ENCODE measurements at places on chromosomes 4 and X.

DNA sequence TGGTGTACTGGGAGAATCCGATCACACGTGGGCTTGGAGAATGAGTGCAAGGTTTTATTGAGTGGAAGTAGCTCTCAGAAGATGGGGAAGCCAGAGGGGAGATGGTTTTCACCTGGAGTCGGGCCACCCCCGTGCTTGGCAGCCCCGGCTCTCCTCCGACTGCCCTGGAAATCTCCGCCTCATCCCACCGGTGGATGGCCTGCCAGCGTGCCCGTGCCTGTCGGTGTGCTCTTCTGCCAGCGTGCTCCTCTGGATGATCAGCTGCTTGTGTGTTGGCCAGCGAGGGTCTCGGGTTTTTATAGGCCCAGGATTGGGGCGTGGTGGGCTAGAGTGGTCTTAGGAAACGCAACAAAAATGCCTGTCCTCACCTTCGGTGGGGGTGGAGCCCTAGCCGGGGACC, 368.0 kb downstream of the FAT4 start:
- DNase-seq = no peak

- DNase-seq = no peak
These were observed 395.4 kb downstream of the BMPR1B start for GRCh38 chr4:95153182-95153581.

DNA sequence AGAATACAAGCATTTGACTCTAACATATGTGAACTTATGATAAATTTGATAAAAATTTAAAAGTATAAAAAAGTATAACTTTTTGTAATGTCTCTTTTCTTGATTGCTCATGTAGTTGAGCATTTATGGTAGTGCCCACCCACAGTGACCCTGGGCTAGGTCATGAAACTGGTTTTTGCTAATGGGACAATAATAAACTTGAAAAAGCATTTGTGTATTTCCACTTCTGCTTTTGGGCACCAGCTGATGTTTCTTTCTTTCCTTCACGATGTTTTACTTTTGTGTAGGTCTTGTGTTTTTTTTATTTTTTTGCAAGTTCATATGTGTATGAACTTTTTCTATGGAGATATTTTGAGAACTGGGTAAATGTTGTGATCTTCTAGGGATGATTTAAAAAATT, 313.1 kb downstream of the CBLL2 start:
- DNase-seq = no peak

DNA sequence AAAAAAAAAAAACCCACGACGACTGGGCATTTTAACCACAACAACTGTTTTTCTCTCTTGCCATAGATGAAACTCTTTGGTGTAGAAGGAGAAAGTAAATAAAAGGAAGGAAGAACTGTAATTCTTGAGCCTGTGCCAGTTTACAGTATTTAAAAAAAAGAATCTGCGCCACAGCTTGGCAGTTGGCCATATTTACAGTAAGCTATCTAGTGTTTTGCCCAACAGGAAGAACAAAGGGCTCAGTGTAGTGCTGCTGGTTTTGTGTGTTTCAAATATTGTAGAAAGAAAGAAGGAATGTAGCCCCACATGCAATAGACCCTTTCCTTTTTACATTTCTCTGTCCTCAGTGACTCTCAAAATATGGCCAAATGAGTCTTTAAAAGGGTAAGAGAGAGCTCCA, 66.1 kb downstream of the NR3C2 start:
- no peak for DNase-seq

- no peak for DNase-seq
These were observed 466.9 kb downstream of the FAT4 start for GRCh38 chr4:125781651-125782050.

GRCh38 chrX:6024204-6024603, 204.5 kb downstream of the NLGN4X start:
- DNase-seq = no peak

GRCh38 chr4:89898304-89898716, 3.7 kb downstream of the MMRN1 start:
- no peak for DNase-seq

GRCh38 chr4:68630371-68630770, 40.1 kb downstream of the UGT2B15 start:
- DNase-seq = no peak

DNA sequence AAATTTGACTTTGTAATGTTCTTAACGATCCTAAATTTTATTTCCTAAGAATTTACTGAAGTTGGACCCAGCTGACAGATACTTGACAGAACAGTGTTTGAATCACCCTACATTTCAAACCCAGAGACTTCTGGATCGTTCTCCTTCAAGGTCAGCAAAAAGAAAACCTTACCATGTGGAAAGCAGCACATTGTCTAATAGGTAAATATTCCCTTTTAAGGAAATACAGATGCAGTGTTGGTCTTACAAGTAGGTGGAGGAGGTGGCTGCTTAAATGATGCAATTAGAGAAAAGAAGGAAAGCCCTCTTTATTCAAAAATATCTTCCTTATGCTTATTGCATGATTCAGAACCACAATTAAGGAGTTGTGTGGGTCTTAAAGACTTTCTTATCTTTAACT, 73.5 kb downstream of the RS1 start:
- no peak for DNase-seq

DNA sequence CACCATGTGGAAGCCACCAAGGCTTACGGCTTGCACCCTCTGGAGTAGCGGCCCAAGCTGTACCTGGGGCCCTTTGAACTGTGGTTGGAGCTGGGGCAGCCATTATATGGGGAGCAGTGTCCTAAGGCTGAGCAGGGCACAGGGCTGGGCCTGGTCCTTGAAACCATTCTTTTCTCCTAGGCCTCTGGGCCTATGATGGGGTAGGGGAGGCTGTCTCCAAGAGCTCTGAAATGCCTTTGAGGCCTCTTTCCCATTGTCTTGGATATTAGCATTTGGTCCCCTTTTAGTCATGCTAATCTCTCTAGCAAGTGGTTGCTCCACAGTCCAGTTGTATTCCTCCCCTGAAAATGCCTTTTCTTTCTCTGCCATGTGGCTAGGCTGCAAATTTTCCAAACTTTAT, 96.4 kb upstream of the ARX start:
- DNase-seq = no peak

DNA sequence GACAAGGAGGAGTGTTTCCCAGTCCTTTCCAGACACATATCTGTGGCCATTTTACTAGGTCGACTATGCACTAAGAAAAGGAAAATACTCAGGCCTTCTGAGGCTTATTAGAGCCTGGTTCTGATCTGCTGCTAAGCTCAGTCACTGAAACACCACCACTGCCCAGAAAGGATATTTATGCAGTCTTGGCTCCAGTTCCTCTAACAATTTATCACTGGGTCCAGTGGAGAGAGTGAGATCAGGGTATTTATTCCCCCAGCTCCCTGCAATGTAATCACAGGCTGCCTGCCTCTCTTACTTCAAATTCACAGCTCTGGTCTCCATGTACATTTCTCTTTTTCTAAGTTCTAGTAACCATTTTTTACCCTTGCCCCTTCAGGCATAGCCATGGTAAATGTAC, 81.6 kb upstream of the INPP4B start:
- no peak for DNase-seq

DNA sequence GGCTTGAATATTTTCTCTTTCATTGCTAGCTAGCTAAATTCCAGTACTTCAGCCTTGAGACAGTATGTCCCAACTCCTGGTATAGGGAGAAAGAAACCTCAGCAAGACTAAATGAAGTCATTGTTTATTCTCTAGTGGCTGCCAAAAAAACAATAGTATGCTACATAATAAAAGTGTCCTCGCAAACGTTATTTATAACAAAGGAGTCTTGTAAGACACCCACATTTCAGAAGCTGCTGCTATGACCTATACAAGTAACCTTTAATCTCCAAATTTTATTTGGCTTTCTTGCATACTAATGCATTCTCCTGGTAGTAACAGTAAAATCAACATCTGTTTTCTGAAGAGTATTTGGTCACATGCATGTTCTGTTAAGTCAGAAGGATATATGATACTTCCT, 28.8 kb downstream of the NEK1 start:
- DNase-seq = no peak
